GM06990 (cell line): ENCODE measurements at places on chromosomes 5 and 9.

DNA sequence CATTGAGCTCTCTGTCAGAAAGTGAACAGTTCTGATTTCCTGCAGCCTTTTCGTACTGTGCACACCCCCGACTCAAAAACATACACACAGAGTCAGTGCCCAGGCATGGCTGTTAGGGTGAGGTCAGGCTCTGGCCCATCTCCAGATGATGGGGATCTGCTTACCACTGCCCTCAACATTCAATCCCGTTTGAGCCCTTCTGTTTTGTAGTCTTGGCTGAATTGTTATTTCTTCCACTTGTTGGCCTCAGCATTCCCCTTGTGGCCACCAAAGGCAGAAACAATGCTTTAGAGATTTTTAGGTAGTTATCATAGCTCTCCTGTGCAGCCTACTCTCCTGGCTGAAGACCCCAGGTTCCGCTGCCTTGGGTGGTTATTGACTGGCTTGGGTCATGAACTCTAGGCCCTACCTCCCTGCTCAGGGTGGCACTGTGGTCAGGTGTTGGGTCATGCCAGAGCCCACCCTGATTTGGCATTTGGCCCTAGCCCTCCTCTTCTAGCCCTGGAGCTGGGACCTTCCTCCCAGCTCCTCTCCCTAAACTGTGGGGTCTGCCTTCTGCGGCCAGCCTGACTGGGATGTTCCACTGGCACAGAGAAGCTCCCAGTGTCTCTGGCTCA lies 7.8 kb upstream of the MYOZ3 start:
- no peak for DNase-seq

- no peak for DNase-seq
These were observed 307.3 kb downstream of the FBXL7 start for GRCh38 chr5:15807248-15807647.

DNA sequence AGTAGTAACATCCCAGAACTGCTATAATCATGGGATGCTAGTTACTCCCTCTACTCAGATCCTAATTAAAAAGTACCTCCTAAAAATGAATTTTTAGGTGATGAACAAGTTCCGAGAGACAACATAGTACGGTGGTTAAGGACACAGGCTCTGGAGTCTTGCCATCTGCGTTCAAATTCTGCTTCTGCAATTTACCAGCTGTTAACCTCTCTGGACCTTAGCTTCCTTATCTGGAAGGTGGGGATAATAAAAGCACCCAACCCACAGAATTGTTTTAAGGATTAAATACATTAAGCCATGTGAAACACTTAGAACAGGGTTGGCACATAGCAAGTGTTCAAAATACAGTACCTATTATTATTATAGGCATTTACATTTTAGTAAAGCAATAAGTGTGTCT lies 77.5 kb upstream of the XPA start:
- DNase-seq, result no peak

GRCh38 chr5:137800700-137801411 lies 46.7 kb upstream of the HNRNPA0 start:
- DNase-seq, result no peak

DNA sequence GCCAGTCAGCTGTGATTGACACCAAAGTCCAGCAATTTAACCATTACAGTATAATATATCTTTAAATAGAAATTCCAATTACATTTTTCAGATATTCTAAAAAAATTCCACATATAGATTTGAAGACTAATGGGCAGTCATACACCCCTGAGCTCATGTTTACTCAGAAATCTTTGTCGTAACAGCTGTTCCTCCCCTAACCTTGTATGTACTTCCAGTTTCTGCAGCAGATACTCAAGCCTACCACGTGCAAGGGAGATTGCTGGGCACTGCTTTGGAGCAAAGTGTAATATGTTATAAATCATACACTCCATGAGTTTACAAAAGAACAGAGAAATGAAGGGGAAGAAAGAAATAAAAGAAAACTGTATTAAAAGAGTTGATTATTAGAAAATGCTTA lies 241.2 kb downstream of the TRIM32 start:
- no peak for DNase-seq

DNA sequence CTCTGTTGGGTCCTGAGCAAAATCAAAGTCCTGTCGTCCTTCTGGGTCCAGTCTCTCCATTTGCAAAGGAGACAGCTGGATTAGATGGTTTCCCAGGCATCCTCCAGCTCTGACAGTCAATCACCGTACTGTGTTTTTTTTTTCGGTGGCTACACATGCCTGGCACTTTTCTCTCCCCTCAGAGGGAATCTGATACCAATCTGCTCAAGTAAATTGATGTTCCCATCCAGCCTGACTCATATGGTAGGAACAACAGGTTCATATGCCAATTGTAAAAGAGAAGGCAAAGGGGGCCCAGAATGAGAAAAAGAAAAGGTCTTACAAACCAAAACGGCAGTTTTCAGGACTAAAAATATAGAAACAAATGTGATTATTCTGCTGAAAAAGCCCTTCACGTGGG lies 1.2 kb downstream of the FBXO10 start:
- no peak for DNase-seq

- peak; percentile 75 for DNase-seq
These were observed 1.9 kb upstream of the CNTFR start for GRCh38 chr9:34591248-34591916.

GRCh38 chr5:117454716-117455212 lies 880.1 kb upstream of the SEMA6A start:
- DNase-seq, result peak; percentile 35

GRCh38 chr5:103498211-103498610 lies 64.4 kb downstream of the NUDT12 start:
- DNase-seq, result no peak
